ENCODE measurements at places on chromosomes 3 and 15.

GRCh38 chr3:127450331-127450730 is 140.2 kb downstream of the TPRA1 start:
- no peak for DNase-seq

DNA sequence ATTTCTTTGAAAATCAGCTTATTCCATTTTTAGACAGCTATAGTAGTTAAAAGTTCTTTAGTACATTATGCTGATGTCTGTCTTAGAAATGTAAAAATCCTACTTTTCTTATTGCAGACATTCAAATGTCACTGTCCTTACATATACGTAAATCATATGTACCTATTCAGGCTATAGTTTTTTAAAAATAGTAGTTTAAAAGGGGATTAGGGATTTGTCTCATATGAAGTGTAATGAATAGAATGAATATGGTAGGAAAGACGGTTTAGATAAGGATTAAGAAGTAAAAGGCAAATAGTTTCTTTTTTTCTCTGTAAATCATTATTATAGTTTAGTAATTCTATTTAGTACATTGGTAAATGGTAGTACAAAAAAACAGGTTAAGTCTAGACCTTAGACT is 7.4 kb downstream of the DIPK2A start:
- no peak for DNase-seq

DNA sequence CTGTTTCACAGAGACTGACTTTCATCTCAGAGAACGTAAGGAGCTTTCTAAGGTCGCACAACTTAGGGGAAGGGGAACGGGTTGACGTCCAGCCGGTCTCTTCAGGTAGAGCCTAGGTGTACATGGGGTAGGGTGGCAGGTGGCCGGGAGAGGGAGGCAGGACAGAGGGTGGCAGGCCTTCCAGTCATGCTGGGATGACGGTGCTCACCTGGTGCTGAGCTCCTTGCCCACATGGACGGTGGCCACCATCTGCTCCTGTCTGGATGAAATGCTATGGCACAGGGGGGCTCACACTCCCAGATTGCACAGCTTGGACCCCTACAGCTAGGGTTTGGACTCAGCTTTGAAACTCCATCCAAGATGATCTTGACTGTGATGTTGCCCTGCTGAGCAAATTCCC is 144.5 kb downstream of the ATP10A start:
- DNase-seq: no peak

GRCh38 chr3:78749056-78749455 is 1018.7 kb downstream of the ROBO1 start:
- DNase-seq: no peak

- DNase-seq: no peak
Measured at GRCh38 chr15:54298396-54298795, 320.2 kb downstream of the UNC13C start.

GRCh38 chr3:160577556-160578195 is 12.3 kb upstream of the KPNA4 start:
- DNase-seq: no peak

DNA sequence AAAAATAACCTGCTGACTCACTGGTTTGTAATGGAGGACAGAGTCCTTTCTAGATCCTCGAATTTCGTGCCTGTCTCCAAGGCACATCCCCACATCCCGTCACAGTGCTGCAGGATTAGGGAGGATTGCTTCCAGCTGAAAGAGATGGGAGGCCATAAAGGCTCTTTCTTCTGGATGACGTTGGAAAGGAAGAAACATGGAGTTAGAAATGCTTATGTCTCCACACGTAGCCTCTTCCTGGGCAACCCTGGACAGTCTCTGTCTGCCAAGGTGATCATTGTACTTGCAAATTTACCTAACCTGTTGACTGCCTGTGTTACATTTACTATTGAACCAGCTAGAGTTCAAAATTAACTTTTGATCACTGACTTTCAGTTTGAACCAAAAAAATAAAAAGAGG is 27.6 kb upstream of the VILL start:
- no peak for DNase-seq

DNA sequence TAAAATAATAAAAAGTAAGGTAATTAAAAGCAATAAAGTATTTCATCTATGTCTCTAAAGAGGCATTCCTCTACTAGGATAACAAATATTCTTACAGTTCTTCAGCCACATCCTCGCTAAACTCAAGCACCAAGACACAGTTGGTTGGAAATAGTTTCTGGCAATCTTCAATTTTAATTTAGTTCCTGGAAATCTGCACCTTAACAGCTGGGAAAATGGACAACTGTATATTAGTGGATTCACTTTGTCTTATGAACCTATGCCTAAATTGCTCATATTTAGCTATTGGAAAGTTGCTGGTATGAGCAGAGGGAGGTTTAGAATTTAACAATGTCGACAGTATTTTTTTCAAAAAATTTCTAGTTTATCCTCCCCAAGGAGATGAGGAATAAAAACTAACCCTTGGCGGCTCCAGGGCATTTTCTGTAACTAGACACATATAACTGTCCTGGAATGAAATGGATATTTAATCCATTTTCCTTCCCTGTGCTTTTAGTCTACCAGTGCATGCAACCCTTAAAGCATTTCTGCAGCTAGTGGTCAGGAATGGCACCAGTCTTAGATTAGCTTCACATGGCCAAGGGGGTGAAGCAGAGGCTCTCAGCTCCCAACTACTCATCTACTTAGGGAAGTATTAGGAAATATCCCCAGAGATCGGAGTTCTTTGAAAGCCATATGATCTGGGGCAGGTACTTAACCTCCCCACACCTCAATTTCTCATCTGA is 290.0 kb upstream of the THBS1 start:
- DNase-seq: no peak

- DNase-seq: no peak
Measured at GRCh38 chr15:27869697-27870281, 229.3 kb downstream of the OCA2 start.

GRCh38 chr15:34434627-34435305 is 2.8 kb downstream of the GOLGA8A start:
- no peak for DNase-seq

GRCh38 chr3:127670761-127671522 is 1.8 kb upstream of the ABTB1 start:
- no peak for DNase-seq

GRCh38 chr3:90007778-90008499 is 900.5 kb downstream of the EPHA3 start:
- no peak for DNase-seq

DNA sequence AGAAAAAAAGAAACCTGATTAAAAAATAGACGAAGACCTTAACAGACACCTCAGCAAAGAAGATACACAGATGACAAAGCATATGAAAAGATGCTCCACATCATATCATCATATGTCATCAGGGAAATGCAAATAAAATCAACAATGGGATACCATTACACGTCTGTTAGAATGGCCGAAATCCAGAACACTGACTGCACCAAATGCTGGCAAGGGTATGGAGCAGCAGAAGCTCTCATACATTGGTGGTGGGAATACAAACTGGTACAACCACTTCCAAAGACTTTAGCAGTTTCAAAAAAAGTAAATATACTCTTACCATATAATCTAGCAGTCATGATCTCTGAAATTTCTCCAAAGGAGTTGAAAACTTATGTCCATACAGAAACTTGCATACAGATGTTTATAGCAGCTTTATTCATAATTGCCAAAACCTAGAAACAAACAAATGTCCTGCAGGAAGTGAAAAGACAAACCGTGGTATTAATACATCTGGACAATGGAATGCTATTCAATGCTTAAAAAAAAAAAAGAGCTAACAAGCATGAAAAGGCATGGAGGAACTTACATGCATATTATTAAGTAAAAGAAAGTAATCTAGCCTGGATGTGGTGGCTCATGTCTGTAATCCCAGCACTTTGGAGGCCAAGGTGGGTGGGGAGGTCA is 107.4 kb downstream of the HES1 start:
- DNase-seq: no peak

DNA sequence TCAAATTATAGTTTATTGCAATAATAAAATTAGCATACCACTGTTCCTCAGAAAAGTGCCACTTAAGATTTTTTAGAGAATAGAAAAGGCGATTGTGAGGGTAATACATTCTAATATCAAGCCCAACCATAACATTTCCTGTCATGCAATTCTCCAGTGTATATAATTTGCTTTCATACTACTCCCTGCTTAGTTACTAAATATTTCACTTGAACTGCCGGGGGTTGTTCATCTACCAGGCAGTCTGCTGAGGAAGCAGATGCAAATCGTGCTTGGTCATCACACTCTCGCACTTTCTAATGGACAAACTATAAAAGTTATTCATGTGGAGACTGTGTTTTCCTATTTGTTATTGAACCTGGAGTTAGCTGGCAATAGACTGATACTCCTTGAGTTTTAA is 645.6 kb upstream of the CBLB start:
- no peak for DNase-seq

All from NT2/D1 (cell line).